ENCODE measurements at places on chromosomes 4 and X.

DNA sequence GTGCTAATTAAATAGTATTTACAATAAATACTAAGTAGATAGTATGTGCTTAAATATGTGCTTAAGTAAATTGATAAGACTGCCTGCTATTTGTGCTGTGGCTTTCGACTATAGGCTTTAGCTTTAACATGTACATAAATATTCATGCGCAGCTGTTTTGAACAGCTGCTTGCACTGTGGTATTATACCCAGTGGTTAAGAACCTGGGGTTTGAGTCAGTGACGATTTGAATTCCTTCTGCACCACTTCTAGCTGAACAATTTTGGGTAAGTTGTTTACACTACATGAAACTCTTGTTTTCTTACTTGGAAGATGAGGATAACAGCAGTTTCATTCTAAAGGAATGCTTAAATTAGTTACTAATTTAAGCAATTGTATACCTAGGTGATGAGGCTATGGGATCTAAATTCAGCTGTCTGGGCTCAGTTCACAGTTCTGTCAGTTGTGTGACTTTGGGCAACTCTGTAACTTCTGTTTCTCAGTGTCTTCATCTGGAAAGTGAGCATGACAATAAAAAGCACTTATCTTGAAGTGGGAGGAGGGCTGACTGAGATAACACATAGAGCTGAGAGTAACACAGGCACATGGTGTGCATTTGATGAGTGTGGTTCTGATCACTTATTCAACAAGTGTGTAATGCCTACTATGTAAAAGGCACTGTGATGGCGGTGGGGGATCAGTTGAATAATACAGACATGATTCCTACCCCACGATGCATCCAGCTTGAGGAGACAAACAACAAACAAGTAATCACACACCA lies 37.0 kb downstream of the HPGDS start:
- no peak for DNase-seq

GRCh38 chrX:112852851-112853250 lies 12.2 kb upstream of the AMOT start:
- no peak for DNase-seq

GRCh38 chrX:7083468-7084396 lies 63.8 kb upstream of the STS start:
- DNase-seq, result peak; percentile 88

- DNase-seq, result no peak
These were observed 129.3 kb upstream of the FAM9B start for GRCh38 chrX:9163214-9163709.

DNA sequence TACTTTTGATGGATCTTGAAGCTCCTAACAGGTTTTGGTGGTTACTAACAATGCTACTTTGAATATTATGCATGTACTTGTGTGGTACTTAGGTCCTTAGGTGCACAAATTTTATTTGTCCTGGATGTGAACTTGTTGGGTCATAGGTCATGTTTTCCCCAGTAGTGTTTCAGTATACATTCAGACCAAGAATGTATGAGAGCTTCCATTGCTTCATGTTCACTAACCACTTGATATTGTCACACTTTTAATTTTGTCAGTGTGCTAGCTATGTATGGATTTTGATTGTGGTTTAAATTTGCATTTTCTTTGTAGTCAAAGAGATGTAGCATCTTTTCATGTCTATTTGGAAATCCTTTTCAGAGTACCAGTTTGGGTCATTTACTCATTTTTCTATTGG lies 32.2 kb downstream of the CLCN3 start:
- DNase-seq, result no peak

GRCh38 chrX:22433292-22434070 lies 160.8 kb downstream of the CBLL2 start:
- no peak for DNase-seq

- peak; percentile 3 for DNase-seq
These were observed 821 bp upstream of the TMEM128 start for GRCh38 chr4:4248885-4249203.

- no peak for DNase-seq
These were observed 64.5 kb downstream of the STX18 start for GRCh38 chr4:4477391-4477790.

GRCh38 chrX:77434962-77435361 lies 12.2 kb upstream of the FGF16 start:
- DNase-seq, result no peak

DNA sequence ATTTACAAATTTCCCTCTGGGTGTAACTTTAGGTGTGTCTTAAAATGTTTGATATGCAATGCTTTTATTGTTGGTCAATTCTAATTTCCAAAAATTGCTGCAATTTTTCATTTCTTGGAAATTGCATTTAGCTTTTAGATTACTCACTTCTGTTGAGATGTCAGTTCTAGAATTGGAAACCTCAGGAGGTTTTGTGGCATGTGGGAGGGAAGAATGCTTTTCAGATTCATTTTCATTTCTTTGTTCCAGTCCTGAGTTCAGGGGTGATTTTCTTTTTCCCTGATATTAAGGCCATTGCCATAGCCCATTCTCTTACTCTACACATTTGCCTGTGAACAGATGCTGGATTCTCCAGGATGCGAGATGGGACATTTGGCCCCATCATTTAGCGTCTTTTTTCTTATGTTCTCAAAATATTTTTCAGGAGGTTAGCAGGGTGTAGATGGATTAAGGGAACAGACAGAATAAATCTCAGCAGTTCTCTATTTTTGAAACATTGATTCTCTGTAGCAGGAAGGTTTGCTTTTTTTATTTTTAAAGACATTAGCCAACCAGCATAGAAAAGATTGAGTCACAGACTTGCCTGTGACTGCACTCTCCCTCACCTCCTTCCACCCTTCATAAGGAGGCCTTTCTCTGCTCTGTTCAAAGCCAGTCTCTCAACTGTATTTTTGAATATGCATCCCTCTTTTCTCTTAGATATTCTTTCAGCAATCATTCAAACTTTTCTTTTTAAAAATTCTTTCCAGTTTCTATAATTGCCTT lies 238.4 kb upstream of the ANXA3 start:
- DNase-seq, result no peak

GRCh38 chr4:76012388-76012801 lies 5.1 kb upstream of the CXCL9 start:
- DNase-seq, result no peak

DNA sequence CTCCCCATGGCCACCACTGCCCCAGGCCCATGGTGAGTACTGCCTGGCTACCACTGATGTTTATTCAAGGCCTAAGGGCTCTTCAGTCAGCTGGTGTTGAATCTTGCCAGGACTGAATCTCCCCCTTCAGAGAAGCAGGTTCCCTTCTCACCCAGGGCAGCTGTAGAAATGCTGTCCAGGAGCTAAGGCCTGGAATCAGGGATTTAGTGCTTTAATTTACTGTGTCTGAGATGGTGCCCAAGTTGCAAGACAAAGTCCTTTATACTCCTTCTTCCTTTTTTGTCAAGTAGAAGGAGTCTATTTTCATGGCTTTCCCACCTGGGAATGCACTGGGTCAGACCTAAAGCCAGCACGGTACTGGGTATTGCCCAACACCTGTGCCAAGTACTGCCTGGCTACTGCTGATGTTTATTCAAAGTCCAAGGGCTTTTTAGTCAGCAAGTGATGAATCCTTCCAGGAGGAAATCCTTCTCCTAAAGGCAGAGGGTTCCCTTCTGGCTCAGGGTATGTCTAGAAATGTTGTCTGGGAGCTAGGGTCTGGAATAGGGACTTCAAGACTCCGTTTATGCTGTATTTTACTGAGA lies 117.6 kb upstream of the ATOH1 start:
- no peak for DNase-seq

GRCh38 chr4:13640149-13640940 lies 12.8 kb upstream of the BOD1L1 start:
- DNase-seq, result no peak

DNA sequence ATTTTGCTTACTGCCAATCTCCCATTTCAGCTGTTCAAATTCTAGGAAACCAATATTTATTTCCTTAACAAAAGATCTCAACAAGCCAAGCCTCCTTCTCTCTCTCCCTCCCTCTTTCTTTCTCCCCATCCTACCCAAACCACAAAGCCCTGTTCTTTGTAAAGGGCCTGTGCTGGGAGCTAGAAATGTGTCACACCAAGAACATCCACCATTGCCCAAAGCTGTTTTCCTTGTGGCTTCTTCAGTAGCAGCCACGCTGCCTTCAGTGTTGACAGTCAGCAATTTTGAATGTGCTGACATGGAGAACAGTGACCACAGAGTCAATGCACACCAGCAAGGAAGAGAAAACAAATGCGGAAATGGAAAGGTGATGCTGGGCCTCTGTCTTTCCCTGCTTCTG lies 203.0 kb downstream of the MAML3 start:
- no peak for DNase-seq

- no peak for DNase-seq
These were observed 10.9 kb upstream of the RNF150 start for GRCh38 chr4:141144207-141144606.

DNA sequence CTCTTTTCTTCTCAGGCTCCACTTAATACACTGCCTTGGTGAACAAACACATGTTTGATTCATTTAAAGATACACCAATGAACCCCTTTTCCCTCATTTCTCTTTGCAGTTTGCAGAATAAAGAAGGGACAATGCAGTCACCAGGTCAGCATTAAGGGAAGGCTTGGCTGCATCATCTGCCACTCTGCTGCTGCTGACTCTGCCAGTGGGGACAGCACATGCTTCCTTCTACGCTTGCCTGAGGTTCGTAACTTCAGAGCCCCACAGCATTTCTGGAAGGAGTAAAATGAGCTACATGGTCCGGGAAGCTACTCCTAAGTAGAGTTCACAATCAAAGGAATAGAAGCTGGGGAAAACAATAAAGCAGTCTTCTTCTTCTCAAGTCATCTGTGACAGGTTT lies 178.9 kb upstream of the GATB start:
- no peak for DNase-seq

DNA sequence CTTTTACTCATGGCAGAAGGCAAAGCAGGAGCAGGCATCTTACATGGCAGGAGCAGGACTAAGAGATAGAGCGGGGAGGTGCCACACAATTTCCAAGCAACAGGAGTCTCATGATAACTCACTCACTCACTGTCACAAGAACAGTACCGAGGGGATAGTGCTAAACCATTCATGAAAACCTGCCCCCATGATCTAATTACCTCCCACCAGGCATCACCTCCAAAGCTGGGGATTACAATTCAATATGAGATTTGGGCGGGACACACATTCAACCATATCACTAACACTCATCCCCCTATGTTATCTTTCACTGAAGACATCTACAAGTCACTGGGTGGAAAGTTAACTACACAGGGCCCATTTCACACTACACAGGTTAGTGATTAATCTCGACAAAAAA lies 25.4 kb upstream of the GLRB start:
- DNase-seq, result no peak

DNA sequence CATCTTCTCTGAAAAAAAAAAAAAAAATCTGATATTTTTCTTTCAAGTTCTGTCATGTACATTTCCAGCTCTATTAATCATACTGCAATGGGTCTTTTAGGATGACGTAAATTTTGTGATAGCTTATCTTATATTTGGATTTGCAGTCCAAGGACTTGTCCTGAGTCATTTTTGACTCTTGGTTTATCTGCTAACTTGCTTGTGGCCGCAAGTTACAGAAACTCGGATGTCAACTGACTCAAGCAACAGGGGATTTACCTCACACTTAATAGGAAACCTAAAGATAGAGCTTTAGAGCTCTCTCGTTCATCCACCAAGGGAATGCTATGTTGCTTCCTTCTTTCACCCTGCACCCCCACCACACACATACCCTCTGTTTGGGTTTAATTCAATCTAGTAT lies 1433.8 kb upstream of the TENM3 start:
- DNase-seq, result no peak

GRCh38 chr4:68738036-68738435 lies 67.6 kb upstream of the UGT2B15 start:
- no peak for DNase-seq

DNA sequence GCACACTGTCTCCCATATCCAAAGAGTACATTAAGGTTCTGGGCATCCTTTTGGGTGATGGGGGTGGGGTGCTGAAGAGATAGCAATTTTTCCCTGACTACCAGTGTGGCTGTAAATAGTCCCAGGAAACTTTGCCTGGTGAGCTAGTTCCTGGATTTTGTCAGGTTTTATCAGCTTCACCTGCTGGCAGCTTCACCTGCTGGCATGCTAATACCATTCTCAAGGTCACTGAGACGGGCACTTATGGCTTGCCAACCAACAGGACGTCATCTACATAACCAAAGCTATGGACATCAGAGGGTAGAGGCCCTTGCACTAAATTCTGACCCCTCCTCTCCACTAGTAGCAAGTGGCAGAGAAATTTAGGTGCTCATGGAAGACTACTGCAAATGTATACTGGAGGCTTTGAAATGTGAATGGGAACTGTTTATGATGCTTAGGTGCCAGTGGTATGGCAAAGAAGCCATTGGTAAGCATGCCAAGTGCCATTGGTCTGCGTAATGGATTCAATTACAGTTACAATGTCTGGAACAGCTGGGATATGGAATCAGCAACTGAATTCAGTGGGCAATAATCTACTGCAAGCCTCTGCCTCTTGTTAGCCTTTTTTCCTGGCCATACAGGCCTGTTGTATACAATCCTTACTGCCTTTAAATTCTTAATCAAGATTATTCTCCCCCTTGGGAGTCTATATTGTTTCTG lies 71.6 kb upstream of the SH3RF1 start:
- DNase-seq, result no peak

DNA sequence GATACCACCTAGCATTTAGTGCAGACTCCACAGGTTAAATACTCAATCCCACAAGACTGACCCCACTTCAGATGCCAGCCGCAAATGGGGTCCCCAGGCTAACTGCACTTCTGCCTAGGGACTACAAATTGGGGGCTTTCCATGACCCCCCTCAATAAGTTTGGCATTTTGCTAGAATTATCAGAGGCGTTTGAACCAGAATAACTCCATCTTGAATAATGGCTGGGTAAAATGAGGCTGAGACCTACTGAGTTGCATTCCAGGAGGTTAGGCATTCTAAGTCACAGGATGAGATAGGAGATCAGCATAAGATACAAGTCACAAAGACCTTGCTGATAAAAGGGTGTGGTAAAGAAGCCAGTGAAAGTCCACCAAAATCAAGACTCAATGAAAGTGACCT lies 15.1 kb downstream of the RELL1 start:
- DNase-seq, result no peak

DNA sequence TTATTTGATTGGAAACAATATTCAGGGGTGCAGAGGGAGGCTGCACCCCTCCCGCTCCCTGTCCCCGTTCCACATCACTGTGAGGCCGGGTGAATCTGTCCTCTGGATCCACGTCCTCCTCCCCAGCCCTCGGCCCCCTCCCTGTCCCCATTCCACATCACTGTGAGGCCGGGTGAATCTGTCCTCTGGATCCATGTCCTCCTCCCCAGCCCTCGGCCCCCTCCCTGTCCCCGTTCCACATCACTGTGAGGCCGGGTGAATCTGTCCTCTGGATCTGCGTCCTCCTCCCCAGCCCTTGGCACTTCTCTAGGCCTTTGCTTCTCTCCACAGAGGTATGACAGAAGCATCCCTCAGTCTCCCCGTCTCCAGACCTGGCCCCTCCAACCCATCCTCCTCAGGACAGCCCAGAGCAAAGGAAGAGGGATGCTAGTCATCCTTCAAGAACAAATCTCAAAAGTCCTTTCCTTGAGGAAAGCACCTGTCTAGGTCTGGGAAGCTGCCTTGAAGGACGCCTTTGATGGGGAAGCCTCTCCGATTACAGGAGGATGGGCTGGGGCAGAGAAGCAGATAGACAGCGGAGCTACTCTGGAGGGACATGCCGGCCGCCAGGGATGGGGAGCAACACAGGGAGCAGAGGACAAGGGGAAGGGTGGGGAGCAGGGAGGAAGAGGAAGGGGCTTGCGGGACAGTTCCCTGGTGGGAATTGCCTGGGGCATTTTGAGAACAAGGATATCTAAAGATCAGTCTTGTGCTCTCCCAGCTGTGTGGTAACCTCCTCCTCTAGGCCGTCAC lies 10.8 kb upstream of the AFAP1 start:
- DNase-seq, result no peak

- DNase-seq, result no peak
These were observed 1.1 kb upstream of the RRH start for GRCh38 chr4:109826719-109827118.
